ENCODE measurements at places on chromosomes 3 and 15.

DNA sequence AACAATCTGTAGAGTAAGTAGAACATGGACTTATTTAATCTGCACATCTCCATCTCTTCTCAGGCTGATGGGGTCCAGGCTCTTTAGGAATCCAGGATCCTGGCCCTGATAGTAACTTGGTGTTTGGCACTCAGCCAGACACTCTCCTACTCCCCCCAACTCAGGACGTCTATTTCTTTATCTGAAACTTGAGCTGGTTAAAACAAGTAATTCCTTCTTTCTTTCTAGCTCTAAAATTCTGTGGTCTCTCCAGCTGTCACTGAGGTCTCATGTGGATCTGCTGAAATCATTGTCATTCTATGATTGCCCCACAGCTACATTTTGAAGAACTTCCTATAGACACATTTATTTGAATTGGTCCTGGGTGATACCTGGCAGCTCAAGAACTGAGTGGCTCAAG is 59.0 kb downstream of the TP63 start:
- H3K4me1 ChIP-seq = no peaks in the 10 kb centered on the region
- no peak for DNase-seq
- H3K27me3 ChIP-seq = no peaks in the 10 kb centered on the region
- H3K36me3 ChIP-seq = no peaks in the 10 kb centered on the region

DNA sequence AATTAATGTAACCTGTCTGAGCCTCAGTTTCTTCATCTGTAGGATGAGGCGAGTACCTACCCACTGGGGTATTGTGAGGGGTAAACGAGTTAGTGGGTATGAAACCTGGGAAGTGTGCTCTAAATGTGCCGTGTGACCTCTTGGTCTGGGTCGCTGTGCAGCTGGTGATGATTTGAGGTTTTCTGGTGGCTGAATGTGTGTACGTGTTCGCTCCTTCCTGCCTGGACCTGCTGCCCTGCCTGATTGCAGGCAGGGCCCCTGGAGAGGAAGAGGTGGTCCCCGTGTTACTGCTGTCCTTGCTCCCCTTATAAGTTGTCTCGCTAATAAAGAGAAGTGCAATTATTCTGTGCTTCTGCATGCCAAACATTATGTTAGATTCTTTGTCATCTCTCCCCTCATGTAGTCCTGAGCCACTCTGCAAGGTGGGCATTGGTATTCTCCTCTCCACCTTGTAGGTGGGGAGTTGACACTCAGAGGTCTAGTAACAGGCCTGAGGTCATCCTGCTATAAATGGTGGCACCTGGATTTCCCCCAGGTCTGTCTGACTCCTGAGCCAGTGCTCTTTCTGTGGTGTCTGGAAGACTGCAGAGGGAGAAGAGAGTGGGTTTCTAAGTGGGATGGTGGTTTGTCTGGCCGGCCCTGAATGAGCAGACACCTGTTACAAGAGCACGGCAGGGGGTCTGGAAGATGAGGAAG is 15.7 kb downstream of the PDIA5 start:
- no peak overlapping the region for H3K4me3 ChIP-seq
- no peak for DNase-seq
- no peaks in the 10 kb centered on the region for H3K27me3 ChIP-seq
- no peak overlapping the region for H3K27ac ChIP-seq
- no peaks in the 10 kb centered on the region for H3K36me3 ChIP-seq

GRCh38 chr3:12194209-12194608 is 35.5 kb upstream of the TIMP4 start:
- peaks cover 13% of the 10 kb centered on the region for H3K27me3 ChIP-seq
- peak; percentile 5 for DNase-seq
- no peak overlapping the region for H3K4me3 ChIP-seq
- H3K27ac ChIP-seq = no peak overlapping the region

DNA sequence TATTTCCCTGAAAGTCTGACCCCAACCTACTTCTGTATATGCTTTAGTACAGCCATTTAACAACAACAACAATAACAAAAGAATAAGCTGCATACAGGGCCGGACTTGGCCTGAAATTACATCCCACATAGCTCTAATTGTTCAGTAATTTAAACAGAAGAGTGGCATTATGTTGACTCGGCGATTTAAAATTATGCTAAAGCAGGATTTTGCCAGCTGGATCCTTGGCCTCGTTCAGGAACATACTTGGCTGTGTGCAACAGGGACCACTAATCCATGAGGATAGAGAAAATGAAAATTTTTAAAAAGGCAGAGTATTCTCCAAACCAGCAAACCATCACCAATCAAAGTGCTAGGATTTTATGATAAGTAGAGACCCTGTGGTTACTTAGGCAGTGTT is 433.1 kb upstream of the RBMS3 start:
- no peak for DNase-seq
- no peak overlapping the region for H3K4me3 ChIP-seq
- no peak overlapping the region for H3K27ac ChIP-seq
- H3K27me3 ChIP-seq = no peaks in the 10 kb centered on the region
- H3K4me1 ChIP-seq = no peaks in the 10 kb centered on the region

- DNase-seq = peak; percentile 50
- peaks cover 3% of the 10 kb centered on the region for H3K4me1 ChIP-seq
- peaks cover 59% of the 10 kb centered on the region for H3K27me3 ChIP-seq
- H3K4me3 ChIP-seq = peak within 1 kb of the TSS; percentile 56
- H3K36me3 ChIP-seq = no peaks in the 10 kb centered on the region
Measured at GRCh38 chr15:48963524-48964113, at the start of gene SHC4. Gene SHC4 (minus strand): TSS chr15:48963919. CDS start chr15:48963015, 904 bp downstream.

DNA sequence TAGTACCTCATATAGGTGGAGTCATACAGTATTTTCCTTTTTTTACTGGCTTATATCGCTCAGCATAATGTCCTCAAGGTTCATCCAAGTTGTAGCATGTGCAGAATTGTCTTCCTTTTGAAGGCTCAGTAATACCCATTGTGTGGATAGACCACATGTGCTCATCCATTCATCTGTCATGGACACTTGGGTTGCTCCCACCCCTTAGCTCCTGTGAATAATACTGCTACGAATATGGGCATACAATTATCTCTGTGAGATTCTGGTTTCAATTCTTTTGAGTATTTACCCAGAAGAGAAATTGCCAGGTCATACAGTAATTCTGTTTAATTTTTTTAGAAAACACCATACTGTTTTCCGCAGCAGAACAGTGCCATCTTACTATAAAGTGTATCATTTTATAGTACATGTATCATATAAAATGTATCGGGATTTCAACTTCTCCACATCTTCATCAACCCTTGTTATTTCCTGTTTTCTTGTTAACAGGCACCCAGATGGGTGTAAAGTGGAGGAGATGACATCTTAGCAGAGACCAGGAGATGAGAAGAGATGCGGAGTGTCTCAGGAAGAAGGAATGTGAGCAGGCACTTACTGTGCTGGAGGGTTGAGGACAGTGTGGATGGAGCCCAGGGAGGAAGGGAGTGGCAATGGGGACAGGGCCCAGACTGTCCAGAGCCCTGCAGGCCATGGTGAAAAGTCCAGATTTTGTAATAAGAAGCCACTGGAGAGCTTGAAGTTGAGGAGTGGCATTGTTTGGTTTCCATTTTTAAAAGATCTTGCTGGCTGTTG is 27.0 kb upstream of the PRR23E start:
- H3K4me3 ChIP-seq = no peak overlapping the region
- no peak overlapping the region for H3K27ac ChIP-seq
- H3K27me3 ChIP-seq = peaks cover 4% of the 10 kb centered on the region

DNA sequence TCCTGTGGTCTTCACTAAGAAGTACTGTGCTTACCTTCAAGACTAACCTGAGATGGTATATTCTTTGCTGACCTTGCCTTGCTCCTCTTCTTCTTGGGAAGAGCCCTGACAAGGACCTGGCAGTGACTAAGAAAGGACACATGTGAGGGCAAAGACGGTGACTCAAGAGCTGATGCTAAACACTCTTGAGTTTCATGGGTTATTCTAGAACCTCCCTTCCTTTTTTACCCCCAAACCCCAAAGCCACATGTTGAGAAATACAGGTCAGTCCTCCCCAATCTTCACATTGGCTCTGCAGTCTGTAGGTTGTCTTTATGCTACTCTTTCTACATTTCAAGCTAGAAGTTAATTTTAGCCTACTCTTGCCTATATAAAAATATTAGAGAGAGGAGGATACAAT is 200.6 kb downstream of the SEMA6D start:
- no peaks in the 10 kb centered on the region for H3K27me3 ChIP-seq
- no peak overlapping the region for H3K27ac ChIP-seq
- DNase-seq = no peak
- no peaks in the 10 kb centered on the region for H3K4me1 ChIP-seq
- no peaks in the 10 kb centered on the region for H3K36me3 ChIP-seq
- no peak overlapping the region for H3K4me3 ChIP-seq

DNA sequence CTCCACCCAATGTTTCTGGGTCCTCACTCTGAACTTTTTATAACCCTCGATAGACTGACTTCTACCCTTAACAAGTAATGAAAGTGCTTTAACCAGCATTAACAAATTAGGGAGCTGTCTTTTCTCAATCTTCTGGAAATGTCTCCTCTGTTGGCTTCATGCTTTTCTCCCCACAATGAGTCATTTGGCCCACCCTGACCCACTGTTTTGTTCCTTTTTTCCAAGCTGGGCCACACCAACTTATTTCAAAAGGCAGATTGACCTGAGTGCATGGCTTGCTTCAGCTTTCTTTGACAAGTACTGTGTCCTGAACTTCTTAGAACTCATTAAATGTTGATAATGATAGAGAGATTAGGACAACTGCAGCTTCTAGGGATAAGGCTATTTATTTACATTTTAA is 199.6 kb upstream of the SEMA6D start:
- no peaks in the 10 kb centered on the region for H3K4me1 ChIP-seq
- H3K27ac ChIP-seq = no peak overlapping the region
- H3K4me3 ChIP-seq = no peak overlapping the region
- H3K36me3 ChIP-seq = no peaks in the 10 kb centered on the region
- H3K27me3 ChIP-seq = no peaks in the 10 kb centered on the region

DNA sequence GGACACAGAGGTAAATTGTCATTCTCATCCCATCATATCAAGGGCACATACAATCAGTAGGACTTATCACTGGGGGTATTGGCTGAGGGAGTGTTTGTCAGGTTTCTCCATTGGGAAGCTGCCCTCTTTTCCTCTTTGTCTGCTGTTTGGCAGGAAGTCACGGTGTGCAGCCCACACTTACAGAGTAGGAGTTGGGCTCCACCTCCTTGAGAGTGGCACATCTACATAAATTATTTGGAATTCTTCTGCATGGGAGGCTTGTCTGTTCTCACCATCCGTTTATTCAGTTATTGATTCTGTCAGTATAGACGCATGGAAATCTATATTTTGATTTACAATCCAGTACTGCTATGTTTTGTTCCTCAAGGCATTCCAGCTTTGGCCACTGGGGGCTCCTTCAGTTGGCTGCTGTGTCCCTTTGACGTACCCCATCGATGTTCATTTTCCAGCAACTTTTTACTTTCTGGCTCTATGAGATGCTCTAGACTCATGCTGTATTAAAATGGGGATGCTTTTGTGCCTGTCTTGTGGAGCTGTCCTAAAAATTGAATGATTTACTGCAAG is 200.3 kb downstream of the SLCO3A1 start:
- DNase-seq = no peak
- no peak overlapping the region for H3K27ac ChIP-seq
- H3K36me3 ChIP-seq = no peaks in the 10 kb centered on the region
- no peak overlapping the region for H3K4me3 ChIP-seq
- H3K27me3 ChIP-seq = no peaks in the 10 kb centered on the region
- H3K4me1 ChIP-seq = peaks cover 1% of the 10 kb centered on the region

DNA sequence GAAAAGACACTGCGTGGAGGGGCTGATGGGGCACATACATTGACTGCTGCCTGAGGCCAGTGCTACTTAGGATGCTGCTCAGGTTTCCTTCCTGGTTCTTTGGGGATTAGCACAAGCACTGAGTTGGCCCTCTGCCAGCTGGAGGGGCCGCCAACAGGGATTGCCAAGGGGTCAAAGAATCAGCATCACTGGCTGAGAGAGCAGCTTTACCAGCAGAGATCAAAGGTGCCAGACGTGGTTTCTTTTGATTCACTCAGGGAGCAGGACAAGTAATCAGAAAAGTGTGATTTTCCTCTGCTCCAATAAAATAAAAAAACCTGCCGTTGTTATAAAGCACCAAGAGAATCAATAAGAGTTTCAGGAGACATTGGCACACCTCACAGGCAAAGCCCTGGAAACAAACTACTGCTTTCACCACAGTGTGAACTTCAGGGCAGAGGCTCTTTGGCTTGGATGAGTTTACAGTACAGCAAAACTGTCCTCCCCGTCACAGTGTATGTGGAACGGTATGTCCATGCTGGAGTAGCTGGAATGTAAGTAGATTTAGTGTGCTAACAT is 45.8 kb upstream of the FSIP1 start:
- no peaks in the 10 kb centered on the region for H3K4me1 ChIP-seq
- H3K27ac ChIP-seq = no peak overlapping the region
- H3K4me3 ChIP-seq = no peak overlapping the region
- no peaks in the 10 kb centered on the region for H3K36me3 ChIP-seq

GRCh38 chr15:77625376-77625775 is 7.3 kb downstream of the LINGO1 start:
- DNase-seq = no peak
- peaks cover 2% of the 10 kb centered on the region for H3K36me3 ChIP-seq
- H3K4me3 ChIP-seq = no peak overlapping the region

GRCh38 chr3:73772076-73772886 is 147.5 kb upstream of the PDZRN3 start:
- no peak overlapping the region for H3K4me3 ChIP-seq
- no peak for DNase-seq
- no peaks in the 10 kb centered on the region for H3K27me3 ChIP-seq
- H3K4me1 ChIP-seq = peaks cover under 1% of the 10 kb centered on the region

GRCh38 chr3:54547051-54547450 is 380.8 kb downstream of the LRTM1 start:
- no peaks in the 10 kb centered on the region for H3K4me1 ChIP-seq
- DNase-seq = no peak
- no peaks in the 10 kb centered on the region for H3K36me3 ChIP-seq
- no peak overlapping the region for H3K4me3 ChIP-seq

GRCh38 chr15:98000249-98001203 is 40.0 kb downstream of the ARRDC4 start:
- no peak for DNase-seq
- H3K4me1 ChIP-seq = no peaks in the 10 kb centered on the region
- H3K4me3 ChIP-seq = peak overlapping the region; percentile 60

GRCh38 chr15:39580485-39581241 is at the start of gene THBS1:
Gene THBS1 (plus strand): TSS chr15:39581079. CDS start chr15:39581858, 779 bp downstream.
- H3K4me3 ChIP-seq = peak within 1 kb of the TSS; percentile 85
- peaks cover 38% of the 10 kb centered on the region for H3K36me3 ChIP-seq
- DNase-seq = peak; percentile 91
- peak within 1 kb of the TSS; percentile 66 for H3K27ac ChIP-seq
- no peaks in the 10 kb centered on the region for H3K27me3 ChIP-seq

DNA sequence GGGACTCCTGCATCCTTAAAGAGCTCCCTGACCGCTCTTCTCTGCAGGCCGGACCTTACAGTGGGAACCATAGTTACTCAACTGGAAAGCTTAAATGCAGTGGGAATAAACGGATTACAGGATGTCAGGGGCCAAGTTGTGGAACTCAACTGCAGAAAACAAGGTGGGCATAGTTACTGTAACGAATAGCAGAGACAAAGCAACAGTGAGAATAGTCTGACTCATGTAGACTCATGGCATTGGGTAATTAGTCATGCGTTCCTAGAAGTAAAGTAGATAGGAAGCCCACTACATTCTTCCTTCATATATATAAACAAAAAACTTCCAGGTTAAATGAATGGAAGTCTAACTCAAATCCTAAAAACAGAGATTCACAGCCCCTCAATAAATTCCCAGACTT is 95.5 kb upstream of the CHRNA7 start:
- H3K4me1 ChIP-seq = no peaks in the 10 kb centered on the region
- no peaks in the 10 kb centered on the region for H3K36me3 ChIP-seq
- no peak overlapping the region for H3K4me3 ChIP-seq
